ENCODE measurements at places on chromosomes 2 and 18. TPM values are rescaled to one million over a fixed set of nuclear protein-coding genes. Genes with fewer than 3 reads are reported as not detected.

HNMT gene
- total RNA-seq, result 15.7 TPM

CGREF1 gene
- 11.1 TPM for total RNA-seq

ABCG8 gene
- total RNA-seq, result 0.24 TPM

ANTXR1 gene
- total RNA-seq, result 20.1 TPM

RESP18 gene
- total RNA-seq, result 0.71 TPM

ANKRD62 gene
- total RNA-seq, result 25.5 TPM

ALK gene
- total RNA-seq, result 2.1 TPM

HOXD3 gene
- 22.3 TPM for total RNA-seq
